Activated CD4-positive, alpha-beta T cell treated with anti-CD3 and anti-CD28 coated beads, Interleukin-10, Interleukin-2, amounts not matched to agents 100 ng/mL and 50 ng/mL, durations not matched to agents 16 hours and 8 hours (primary cell): ENCODE measurements at places on chromosomes 2 and 18.

- peak; percentile 77 for DNase-seq
Measured at GRCh38 chr2:173264603-173265366, 89.9 kb upstream of the CDCA7 start.

DNA sequence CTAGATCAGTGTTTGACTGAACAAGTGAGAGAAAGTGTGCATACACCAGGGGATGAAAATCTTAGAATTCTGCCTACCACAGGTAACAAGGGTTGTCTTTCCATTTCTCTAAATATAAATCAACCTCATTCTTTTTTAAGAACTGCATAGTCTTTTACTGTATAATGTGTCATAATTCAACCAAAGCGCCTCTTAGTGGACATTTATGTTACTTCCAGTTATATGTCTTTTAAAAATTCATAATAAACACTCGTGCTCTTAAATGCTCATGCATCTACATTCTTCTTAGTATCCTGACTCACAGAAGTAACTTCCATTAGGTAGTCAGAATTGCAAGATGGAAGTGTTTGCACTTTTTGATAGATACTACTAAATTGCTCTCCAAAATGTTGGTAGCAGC is 76.2 kb downstream of the CHRNA1 start:
- DNase-seq, result peak; percentile 54

DNA sequence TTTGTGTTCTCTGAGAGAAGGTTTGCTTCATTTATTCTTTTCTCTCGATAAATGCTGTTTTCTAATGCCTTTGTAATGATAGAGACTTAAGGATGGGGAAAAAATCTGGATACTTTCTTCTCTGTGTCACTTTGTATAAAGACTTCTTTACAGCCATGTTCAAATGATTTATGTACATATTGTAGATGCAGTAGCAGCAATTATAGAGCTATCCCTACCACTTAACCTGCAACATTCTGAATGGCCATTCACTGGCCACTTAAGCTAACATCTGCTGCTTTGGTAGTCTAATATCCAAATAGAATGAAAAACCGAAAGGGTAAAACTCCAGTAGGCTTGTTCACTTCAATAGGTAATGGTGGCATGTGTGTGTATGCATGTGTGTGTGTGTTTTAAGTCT is 97.8 kb downstream of the CSRNP3 start:
- no peak for DNase-seq

DNA sequence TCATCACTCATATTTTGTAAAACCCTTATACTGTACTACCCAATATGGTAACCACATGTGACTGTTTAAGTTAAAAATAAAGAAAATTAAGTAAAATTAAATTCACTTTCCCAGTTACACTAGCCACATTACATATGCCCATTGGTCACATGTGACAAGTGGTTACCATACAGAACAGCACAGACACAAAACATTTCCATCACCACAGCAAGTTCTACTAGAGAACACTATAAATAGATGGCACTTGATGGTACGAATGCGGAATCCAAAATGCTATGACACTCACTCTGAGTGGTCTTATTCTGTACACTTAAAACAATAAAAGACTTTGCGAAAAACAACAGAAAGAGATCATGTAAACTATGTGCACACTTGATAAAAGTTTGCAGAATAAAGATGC is 202.2 kb downstream of the PDE1A start:
- no peak for DNase-seq
